ENCODE measurements at places on chromosomes 13 and 19.

DNA sequence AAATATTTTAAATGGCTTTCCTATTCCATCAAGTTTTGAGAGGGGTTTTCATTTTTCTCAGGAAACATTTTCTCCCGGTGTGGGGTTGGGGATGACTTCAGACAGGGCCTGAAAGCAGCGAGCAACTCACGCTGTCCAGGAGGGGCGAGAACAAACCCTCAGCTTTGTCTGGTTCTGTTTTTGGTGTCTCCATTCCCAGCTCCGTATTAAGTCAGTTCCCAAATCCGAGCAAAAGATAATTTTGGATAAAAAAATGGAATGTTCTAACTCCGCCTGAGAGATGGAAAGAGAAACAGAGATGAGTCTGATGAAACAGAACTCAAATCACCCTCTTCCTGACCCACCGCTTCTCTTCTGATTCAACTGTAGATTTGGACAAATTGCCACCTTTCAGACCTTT lies 38.4 kb downstream of the RFX2 start:
- DNase-seq, result no peak

GRCh38 chr13:50267917-50268316 lies 252.7 kb downstream of the KCNRG start:
- DNase-seq, result no peak

- peak; percentile 33 for DNase-seq
Observed at GRCh38 chr13:29849071-29849631, 1.3 kb downstream of the UBL3 start.

DNA sequence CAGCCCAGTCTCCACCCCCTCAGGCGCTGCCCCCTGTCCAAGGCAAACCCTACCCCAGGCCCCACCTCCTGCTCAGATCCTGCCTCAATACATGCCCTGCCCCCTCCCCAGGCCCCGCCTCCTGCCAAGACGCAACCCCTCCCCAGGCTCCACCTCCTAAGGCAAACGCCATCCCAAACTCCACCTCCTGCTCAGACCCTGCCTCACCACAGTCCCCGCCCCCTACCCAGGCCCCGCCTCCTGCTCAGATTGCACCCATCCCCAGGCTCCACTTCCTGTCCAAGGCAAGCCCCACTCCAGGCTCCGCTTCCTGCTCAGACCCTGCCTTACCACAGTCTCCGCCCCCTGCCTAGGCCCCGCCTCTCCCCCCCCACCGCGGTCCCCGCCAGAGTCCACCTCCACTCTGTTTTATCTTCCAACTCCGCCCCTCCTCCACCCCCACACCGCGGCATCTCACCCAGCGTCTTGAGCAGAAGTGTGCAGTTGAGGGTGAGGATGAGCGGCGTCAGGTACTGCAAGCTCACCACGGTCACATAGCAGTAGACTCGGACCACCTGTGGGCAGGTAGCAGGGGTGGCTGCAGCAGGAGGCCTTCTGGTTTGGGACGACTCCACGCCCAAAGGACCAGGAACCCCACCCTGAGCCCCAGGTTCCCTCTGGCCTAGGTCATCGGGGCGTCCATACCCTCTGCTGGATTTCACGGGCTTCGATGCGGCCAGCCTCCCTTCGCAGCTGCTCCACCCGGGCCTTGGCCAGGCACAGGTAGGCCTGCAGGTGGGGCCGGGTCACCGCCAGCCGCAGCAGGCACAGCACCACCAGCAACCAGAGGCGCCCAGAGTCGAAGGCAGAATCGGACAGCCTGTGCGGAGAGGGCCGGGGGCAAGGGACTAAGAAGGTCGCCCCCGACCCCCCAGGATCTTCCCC lies 17.7 kb downstream of the TMEM161A start:
- peak; percentile 39 for DNase-seq

DNA sequence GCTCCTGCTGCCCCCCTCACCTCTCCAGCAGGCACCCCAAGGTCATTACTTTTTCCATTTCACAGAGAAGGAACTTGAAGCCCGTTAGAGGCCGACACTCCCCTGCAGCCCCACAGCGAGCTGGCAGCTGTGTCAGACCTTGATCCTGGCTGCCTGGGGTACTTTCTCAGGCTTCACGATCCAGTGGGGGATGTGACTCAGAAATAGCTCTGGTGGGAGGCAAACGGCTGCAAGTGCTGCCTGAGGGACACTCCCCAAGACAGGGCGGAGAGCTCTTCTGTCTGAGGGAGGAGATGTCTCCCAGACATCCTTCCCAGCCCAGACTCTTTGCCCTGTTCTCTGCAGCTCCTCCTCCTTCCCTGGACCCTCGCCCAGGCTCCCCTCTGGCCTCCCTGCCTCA lies 4.8 kb downstream of the TSKS start:
- no peak for DNase-seq

GRCh38 chr19:50820549-50821247 lies 2.9 kb downstream of the KLK1 start:
- no peak for DNase-seq

GRCh38 chr19:2944775-2945574 lies at the start of gene ZNF77:
ZNF77 (minus strand) TSS chr19:2944971; CDS start chr19:2944840, 131 bp downstream.
- peak; percentile 99 for DNase-seq

GRCh38 chr13:47110141-47110540 lies 213.3 kb upstream of the HTR2A start:
- DNase-seq, result no peak

DNA sequence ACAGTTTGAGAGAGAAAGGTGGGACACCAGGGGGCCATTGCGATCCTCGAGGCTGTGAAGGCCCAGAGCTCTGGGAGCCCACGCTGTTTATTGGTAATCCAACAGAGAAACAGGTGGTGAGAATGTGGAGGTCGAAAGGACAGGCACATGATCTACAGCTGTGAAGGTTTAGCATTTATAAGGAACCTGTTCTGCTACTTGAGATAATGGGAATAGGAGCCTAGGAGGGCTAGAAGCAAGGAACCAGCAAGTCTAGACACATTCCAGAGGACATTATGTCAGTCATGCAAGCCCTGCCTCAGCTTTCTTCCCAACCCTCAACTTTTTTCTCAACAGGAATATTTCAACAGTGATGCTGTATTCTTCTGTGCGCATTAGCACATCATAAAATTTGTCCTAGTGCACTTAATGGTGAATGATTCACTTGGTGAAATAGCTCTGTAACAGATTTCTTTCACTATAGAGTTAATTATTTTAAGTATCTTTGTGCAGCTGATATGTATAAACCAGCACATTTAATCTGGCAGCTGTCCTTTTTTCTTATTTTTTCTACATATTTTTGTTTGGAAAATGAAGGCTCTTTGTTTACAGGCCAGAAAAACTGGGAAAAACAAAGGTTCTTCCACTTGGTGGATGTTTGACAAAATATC lies 25.4 kb downstream of the ZNF90 start:
- no peak for DNase-seq

GRCh38 chr19:35666251-35666913 lies at the start of gene UPK1A:
UPK1A (plus strand) TSS chr19:35666517; CDS start chr19:35666813, 296 bp downstream.
- DNase-seq, result no peak

DNA sequence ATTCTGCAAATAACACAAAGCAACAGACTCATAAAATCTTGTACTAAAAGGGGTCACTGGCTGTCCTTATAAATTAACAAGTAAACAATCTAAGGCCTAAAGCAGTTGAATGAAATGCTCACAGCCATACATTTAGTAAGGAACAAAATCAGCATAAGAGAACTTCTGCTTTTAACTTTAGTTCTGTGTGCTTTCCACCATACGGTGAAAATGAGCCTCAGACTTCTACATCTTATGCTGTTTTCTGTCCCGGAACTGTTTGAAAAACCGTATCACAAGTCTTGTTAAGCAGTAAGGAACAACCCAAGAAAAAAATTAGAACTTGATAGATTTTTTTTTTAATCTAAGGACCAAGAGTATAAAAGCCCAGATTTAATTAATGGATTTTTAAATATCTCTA lies 549.1 kb upstream of the MIR17HG start:
- DNase-seq, result no peak

DNA sequence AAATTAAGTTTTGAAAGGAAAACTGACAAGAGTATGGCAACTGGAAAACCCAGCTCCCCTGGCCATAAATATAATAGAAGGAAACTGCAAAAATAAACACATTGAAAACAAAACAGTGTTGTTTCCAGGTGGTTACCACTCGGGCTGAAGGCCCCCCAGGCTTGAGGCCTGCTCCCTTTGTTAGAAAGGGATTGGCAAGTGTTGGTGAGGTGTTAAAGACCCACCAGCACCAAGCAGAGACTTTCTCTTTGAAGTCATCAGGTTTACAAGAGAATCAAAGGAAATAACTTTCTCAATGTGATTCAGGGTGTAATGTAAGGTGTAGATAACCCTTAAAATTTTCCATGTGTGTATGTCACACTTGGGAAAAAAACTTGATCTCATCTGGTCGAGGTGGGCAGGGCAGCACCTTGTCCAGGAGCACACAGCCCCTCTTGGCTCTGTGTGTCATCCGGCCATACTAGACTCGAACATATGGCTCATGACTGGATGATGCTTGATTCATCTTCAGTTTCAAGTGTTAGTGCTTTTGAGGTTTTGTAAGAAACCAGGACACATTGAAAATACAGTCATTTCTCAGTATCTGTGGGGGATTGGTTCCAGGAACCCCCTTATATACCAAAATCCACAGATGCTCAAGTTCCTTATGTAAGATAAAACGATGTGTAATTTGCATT lies 7.8 kb downstream of the ACTN4 start:
- DNase-seq, result peak; percentile 43

DNA sequence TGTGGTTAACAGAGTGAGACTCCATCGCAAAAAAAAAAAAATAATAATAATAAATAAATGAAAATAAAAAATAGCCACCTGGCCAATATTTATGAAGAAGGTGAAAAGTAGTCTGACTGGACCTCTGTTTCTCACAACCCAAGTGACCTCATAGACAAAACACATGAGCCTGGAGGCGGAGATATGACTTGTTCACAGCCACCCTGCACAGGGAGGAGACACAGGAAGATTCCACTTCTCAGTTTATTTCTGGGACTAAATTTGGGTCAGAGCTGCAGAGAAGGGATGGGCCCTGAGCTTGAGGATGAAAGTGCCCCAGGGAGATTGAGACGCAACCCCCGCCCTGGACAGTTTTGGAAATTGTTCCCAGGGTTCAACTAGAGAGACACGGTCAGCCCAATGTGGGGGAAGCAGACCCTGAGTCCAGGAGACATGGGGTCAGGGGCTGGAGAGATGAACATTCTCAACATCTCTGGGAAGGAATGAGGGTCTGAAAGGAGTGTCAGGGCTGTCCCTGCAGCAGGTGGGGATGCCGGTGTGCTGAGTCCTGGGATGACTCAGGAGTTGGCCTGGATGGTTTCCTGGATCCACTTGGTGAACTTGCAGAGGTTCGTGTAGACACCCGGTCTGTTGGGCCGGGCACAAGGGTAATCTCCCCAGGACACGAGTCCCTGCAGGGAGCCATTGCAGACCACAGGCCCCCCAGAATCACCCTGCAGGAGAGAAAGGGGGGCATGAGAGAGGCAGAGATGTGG lies 9.6 kb downstream of the KLK5 start:
- no peak for DNase-seq

DNA sequence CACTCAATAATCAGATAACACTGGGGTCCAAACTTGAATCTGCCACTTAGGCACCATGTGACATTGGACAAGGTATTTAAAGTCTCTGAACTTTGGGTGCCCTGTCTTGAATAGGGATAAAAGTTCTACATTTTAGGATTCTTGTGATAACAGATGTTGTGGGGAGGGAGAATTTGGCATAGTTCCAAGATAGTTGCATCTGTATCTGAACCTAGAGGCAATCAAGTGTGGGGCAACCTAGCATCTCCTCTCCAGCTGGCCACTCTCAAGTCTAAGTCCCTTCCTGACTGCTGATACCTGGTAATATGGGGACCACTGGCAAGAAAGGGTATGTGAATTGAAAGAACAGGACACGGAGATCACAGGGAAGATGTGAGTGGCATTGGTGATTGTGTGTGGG lies 256.1 kb downstream of the FOXO1 start:
- DNase-seq, result no peak
